Cortex of kidney (tissue), 1 donor: ENCODE measurements at places on chromosomes 1 and 21.

DNA sequence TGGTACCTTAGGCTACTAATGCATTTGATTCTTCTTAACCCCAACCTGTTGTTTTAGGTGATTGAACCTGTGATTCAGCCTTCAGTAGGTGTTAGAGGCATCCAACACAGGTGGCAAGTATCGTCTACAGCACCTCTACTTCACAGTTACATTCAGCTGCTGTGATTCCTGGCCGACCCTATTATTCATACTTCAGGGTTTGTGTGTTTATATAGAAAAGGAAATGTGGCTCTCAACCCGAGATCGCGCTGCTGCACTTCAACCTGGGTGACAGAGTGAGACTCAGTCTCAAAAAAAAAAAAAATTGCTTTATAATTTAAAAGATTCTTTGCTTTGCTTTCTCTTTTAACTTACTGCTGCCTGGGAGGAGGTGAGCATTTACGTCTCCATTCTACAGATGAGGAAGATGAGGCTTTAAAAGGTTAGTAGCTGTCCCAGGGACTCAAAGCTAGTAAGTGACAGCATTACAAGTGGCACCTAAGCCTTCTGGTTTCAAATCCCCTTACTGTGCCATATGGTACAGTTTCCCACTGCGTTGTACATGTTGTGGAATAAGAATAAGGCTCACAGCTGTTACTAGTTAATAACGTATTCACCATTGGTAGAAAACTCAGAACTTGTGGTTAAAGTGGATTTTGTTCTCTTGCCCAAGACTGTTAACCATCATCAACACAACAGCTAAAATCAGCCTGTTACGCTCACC is 9.9 kb upstream of the GPR25 start:
- DNase-seq: no peak

DNA sequence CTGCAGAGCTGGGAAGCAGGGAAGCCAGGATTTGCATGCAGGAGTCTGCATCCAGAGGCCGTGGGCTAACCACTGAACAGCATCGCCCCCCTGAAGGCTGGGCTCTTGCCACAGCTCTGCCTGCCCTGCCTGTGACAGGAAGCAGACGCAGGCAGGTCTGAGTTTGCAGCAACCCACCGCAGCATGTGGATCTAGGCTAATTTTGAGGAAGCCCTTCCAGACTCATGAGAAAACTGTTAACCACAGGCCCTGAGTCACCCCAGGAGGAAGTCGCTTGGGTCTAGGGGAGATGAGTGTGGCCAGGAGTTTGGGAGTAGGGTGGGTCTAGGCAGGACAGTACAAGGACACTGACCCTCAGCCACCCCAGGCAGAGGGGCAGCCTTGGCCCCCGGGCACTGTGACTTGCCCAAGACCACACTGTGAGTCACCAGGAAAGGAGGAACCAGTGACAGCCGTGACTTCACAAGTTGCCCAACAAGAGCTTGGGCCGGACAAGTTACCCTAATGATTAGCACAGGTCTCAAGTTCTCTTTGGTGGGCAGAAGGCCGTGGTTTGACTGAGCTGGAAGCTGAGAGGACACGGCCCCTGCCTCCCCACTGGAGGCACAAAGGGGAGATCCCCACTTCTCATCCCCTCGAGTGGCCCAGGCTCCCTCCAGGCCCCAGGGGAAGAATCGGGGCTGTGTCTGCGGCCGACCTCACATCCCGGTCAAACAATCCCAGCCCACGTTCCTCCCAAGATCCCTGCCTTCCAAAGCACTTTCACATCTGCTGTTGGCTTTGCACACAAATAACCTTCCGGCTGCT is 826 bp downstream of the LAPTM5 start:
- DNase-seq: no peak

DNA sequence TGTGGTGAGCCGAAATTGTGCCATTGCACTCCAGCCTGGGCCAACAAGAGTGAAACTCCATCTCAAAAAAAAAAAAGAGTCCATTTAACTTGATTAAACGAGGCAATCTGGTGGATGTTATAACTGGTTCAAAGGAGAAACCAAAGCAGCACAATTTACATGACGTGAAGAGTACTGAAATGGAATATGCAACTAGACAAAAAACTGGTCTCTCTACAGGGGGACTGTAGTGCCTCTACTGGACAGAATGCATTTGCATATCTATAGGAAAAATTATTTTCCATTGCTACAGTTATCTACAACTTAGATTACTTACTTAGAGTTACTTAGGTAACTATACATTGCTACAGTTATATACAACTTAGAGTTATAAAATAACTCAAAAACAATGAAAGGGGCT is 2.7 kb upstream of the CAPN2 start:
- DNase-seq: no peak

DNA sequence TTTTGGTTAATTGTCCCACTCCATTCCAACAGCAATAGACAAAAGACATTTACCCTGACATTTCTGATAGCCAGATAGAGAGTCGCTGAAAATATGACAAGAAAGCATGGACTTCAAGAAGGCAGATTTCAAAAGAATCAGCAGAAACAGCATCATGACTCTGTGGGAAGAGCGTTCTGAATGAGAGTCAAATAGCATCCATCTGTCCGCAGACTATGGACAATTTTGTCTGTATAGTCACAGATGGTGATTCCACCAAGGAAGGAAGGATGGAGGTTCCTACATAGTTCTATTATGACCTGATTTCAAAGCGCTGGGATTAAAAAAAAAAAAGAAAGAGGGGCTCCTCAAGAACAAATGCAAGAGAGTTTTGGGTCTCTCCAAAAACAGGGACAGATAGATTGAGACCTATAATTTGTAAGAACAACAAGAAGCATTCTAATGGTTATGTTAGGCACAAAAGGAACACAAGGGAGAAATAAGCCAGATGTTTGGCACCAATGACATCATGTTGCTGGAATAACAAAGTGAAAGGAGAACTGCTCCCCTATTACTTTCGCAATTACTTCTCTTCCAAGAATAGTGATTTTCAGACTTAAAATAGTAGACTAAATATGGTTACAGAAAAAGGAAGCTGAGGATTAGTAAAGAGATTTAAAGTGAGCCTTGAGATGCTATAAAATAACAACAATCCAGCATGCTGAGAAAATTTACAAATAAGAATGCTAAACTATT is 28.5 kb downstream of the NIBAN1 start:
- DNase-seq: no peak

GRCh38 chr1:78385744-78386462 is 104.9 kb upstream of the PTGFR start:
- DNase-seq: no peak

- no peak for DNase-seq
These were observed 144.5 kb upstream of the DNAH14 start for GRCh38 chr1:224785040-224785328.
